CMK (cell line): ENCODE measurements at places on chromosomes 1 and 21.
A peak's percentile ranks its signal among the peaks of the same experiment; 100 is the strongest.

GRCh38 chr21:15659753-15660422 is 69.9 kb upstream of the USP25 start:
- DNase-seq = no peak

- DNase-seq = no peak
These were observed 85.1 kb downstream of the CLDN17 start for GRCh38 chr21:30081506-30081905.

- no peak for DNase-seq
These were observed 38.9 kb downstream of the EPRS1 start for GRCh38 chr1:220007438-220007837.

- DNase-seq = no peak
These were observed 6.8 kb upstream of the SLAMF9 start for GRCh38 chr1:159960721-159961381.

GRCh38 chr1:25704267-25704691 is 87.7 kb downstream of the MAN1C1 start:
- no peak for DNase-seq

- DNase-seq = no peak
These were observed 49.8 kb upstream of the SCAF4 start for GRCh38 chr21:31781737-31782136.

GRCh38 chr1:72777918-72778317 is 495.6 kb upstream of the NEGR1 start:
- DNase-seq = no peak

GRCh38 chr1:3348196-3348865 is 106.1 kb upstream of the ARHGEF16 start:
- DNase-seq = no peak

- no peak for DNase-seq
These were observed 918 bp upstream of the RASAL2 start for GRCh38 chr1:178092878-178093493.

- no peak for DNase-seq
These were observed 45.3 kb downstream of the PUM1 start for GRCh38 chr1:31020007-31020790.

GRCh38 chr1:159005676-159006075 is 4.0 kb upstream of the IFI16 start:
- peak; percentile 55 for DNase-seq

- DNase-seq = no peak
These were observed 724 bp downstream of the ST7L start for GRCh38 chr1:112618114-112618720.

GRCh38 chr1:205983925-205984725 is 19.1 kb downstream of the RAB7B start:
- peak; percentile 8 for DNase-seq

GRCh38 chr1:31776516-31776915 is 12.4 kb upstream of the ADGRB2 start:
- DNase-seq = no peak

DNA sequence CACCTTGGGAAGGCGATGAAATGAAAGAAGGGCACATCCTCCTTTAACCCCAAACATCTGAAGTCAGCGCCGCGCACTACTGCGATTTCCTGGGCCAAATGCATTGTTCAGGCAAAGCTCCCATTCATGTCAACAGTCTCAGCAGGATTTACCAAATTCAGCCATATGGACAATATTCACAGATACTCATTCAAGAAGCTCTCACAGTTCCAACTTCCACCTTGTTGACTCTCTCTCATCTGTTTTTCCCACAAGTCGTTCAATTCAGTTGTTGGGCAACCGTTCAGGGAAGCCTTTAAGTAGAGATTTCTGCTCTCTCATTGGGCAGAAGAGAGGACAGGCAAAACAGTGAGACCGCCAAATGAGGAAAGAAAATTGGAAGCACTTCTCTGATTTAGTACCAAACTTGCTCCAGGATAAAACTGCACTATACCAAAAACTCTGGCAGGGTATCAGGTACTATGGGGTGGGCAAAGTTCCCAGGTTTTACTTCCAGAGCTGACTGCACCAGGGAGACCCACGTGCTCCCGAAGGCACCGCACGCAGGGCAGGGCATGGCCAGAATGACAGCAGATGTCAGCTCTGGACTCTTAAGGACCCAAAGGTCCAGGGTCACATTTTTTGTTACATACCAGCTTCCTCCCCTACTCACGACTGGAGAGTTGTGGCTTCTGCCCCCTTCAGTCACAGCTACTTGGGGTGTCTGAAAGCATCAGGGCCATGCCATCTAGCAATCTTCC is 668.8 kb downstream of the KIF26B start:
- no peak for DNase-seq

- DNase-seq = peak; percentile 82
These were observed 7.4 kb upstream of the MPL start for GRCh38 chr1:43329995-43330751.

DNA sequence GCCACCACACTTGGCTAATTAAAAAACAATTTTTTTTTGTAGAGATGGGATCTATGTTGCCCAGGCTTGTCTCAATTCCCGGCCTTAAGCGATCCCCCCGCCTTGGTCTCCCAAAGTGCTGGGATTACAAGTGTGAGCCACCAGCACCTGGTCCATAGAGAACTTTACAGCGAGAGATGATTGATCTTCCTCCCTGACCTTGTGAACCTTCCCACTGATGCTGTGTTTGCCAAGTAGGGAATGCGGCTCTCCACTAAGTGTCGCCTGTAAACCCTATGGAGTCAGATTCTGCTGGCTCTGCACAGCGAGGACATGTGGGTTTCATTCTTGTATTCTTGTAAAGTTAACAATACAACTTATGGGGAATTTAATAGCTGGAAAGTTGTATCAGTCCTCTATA is 81.3 kb upstream of the LYST start:
- DNase-seq = no peak

DNA sequence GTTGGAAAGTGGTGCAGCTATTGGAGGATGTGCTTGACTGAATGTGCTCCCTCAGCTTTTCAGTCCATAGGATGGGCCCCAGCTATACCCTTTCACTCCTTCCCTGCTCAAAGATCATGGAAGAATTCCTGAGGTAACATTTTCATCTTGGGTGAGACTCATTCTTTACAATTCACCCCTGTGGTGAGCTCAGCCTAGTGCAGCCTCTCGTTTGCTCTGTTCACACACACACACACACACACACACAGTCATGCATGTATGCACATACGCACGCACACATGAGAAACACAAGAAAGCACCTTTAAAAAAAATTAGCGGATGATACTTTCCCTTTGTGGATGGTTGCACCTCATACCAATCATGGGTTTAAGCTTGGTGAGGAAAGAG is 25.8 kb downstream of the CCN1 start:
- no peak for DNase-seq

DNA sequence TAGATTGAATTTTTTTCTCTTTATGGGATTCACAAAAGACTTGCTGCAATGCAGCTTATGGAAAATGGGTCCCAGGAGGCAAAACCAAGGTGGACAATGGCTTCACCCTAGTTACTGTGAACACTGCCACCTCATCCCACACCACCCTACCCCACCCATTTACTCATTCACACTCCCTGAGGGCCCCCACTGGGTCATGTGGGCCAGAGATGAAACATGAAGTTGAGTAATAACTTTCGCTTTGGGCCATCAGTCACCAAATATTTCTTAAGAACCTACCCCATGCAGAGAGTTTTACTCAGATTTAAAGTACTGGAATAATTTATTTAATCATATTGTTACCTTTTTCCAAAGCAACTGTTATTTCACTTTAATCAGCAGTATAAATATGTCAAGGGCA is 191.8 kb downstream of the TPR start:
- DNase-seq = no peak

DNA sequence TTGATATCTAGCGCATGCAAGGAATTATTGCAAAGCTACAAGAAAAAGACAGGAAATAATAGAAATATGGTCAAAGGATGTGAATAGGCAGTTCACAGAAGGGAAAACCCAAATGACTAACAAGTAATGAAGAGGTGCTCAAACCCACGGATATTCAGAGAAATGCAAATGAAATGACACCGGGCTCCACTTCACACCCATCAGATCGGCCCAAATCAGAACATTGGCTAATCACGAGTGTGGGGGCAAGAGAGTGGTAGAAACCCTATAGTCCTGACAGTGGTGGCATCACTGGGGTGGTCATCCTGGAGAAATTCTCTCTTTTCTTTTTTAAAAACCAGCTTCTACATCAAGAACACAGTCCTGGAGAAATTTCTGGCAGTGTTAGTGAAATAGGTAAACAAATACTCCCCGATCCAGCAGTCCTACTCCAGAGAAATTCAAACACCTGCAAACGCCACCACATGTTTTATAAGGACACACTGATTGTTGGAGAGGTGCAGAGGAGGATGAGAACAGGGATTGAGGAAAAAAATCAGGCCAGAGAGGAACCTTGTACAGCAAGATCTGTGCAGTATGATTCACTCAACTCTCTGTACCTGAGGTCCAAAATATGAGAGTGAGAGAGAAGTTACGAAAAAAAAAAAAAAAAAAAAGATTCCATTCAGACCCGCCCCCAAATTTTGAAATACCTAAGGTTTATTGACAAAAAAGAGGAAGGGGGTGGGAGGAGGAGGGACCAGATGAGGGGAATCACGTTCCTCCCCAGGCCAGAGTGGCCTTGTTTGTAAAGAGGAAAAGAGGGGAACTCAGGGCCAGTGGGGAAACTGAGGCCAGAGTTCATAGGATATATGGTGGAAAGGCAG is 9.2 kb upstream of the TNFRSF1B start:
- DNase-seq = no peak

GRCh38 chr1:111833334-111833733 is 77.6 kb downstream of the DDX20 start:
- no peak for DNase-seq

- no peak for DNase-seq
These were observed 30.7 kb downstream of the DMBX1 start for GRCh38 chr1:46520063-46520911.

GRCh38 chr1:93723733-93724270 is 42.2 kb upstream of the BCAR3 start:
- no peak for DNase-seq

DNA sequence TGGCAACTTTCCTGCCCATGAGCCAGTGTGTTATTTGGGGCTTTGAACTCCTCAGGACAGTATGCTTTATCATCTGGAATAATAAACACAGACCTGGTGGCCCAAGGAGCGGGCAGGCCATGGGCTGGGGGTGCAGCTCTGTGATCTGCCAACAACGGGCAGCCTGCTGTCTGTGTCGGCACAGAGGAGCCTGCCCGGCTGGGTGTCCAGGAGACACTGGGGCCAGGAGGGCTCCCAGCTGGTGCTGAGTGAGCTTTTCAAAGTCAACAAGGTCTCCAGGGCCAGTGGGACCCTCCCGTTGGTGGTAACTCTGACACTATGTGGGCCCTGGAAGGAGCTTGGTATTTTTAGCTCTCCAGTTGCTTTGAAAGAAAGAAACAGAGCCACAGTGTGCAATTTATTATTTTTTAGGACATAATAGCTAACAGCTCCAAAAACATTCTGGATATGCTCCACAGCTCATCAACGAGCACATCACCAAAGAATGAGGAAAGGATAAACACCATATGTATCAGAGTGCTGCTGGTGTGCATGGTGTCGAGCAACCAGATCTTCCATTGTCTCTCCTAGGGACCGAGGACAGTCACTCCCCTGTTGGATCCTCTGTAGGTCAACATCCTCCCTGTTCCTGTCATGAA is 488.7 kb upstream of the USP24 start:
- no peak for DNase-seq

GRCh38 chr1:113226148-113226547 is 153.2 kb downstream of the LRIG2 start:
- DNase-seq = no peak

GRCh38 chr1:153945131-153945794 is 1.3 kb downstream of the DENND4B start:
- DNase-seq = peak; percentile 79

- DNase-seq = no peak
These were observed 1.3 kb downstream of the RIT1 start for GRCh38 chr1:155909894-155910293.

GRCh38 chr21:35225573-35225972 is 176.5 kb upstream of the RUNX1 start:
- no peak for DNase-seq

DNA sequence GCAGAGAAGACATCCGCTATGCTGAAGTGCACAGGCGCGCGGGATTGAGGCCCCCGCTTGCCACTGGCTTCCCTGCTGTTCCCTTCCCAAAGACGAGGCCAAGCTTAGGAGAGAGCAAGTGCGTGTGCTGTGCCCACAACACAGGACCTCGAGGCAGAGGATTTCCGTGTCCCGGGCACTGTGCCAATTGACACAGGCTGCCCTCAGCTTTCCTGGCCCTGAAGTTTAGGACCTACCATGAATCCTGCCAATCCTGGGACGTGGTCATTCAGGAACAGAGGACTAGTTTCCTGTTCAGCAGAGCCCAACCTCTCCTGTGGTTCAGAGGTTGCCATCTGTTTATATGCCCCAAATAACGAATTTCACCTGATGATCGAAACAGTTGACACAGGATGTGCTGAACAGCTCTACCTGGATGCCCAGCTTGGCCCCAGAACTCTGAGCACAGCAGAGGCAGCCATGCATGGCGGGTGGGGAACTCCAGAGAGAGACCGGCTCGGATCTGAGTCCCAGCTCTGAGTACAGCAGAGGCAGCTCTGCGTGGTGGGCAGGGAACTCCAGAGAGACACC is 22.0 kb downstream of the SLC37A1 start:
- DNase-seq = no peak

- no peak for DNase-seq
These were observed 515.3 kb upstream of the NR5A2 start for GRCh38 chr1:199512037-199512710.

GRCh38 chr1:153312570-153313186 is at the start of gene PGLYRP3:
TSS of gene PGLYRP3 (minus strand) at chr1:153312952. CDS start at chr1:153310665, 2,287 bp downstream.
- no peak for DNase-seq

GRCh38 chr21:33019885-33020557 is 5.7 kb upstream of the OLIG2 start:
- DNase-seq = no peak

DNA sequence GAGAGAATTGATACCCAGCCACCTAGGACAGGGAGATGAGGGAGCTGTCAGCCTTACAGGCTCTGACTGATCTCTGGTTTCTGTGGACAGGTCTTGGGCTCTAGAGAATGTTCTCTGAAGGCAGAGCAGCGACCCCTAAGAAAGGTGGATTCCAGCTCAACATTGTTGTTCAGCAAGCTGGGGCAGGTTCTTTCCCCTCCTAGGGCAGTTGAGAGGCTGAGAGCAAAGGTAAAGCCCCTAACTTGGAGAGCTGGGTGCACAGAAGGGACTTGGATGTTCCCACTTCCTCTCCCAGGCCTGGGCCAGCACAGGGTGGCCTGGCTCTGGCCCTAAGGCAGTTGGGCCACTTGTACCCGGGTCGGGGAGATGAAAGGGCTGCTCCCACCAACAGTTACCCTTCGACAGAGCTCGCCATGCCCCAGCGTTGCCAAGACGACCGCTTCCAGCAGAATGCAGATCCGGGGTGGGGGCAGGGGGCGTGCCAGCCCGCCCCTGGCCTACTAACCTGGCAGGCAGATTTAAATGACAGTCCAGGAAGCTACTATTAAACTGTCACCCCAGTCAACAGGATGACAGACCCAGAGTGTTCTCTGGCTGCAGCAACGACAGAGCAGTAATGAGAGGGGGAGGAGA is 31.6 kb downstream of the LRP8 start:
- DNase-seq = no peak

GRCh38 chr1:13749543-13750341 is 49.8 kb downstream of the PRDM2 start:
- DNase-seq = no peak

GRCh38 chr1:83967336-83967735 is 31.6 kb downstream of the TTLL7 start:
- DNase-seq = no peak
